ENCODE measurements at places on chromosomes 16 and 17.

DNA sequence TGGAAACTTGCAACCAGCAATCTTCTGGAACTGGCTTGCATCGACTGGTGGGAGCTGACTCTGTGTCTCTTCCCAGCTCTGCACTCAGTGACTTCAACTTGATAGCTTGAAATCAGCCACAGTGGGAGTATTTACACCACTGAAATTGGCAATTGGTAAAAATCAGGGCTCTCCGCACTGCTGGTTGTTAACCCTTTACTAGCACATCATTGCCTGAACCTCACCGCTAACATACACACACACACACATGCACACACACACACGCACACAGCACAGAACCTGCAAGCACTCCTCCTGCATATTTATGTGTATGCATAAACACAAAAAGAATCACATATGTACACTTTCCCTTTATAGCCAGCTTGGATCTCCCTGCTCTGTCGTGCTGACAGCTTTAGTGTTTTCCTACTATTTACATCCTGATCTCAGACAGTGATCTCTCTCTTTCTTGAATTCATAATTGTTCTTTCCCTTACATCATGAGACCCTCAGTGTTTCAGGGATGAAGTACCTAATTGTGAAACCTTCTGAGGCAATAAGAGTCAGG, 7.9 kb upstream of the TMIGD1 start:
- DNase-seq: no peak

DNA sequence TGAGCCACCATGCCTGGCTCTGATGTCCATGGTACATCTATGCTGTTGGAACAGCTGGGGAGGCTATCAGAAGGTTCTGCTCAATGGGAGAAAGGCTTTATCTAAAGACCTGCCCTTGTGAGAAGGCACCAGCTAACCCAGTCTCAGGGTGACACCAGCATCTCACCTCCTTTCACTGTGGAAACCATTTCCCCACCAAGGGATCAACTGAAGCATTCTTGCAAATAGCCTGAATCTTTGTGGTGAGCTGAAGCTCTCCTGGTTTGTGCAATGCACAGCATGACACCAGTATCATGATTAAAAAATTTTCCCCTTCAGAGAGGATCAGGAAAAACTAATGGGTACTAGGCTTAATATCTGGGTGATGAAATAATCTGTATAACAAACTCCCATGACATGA, 5.1 kb downstream of the CCL18 start:
- DNase-seq: no peak

GRCh38 chr17:40074871-40075200, 12.1 kb downstream of the THRA start:
- no peak for DNase-seq

- DNase-seq: no peak
Measured at GRCh38 chr16:68972013-68972412, 128.7 kb downstream of the TANGO6 start.

DNA sequence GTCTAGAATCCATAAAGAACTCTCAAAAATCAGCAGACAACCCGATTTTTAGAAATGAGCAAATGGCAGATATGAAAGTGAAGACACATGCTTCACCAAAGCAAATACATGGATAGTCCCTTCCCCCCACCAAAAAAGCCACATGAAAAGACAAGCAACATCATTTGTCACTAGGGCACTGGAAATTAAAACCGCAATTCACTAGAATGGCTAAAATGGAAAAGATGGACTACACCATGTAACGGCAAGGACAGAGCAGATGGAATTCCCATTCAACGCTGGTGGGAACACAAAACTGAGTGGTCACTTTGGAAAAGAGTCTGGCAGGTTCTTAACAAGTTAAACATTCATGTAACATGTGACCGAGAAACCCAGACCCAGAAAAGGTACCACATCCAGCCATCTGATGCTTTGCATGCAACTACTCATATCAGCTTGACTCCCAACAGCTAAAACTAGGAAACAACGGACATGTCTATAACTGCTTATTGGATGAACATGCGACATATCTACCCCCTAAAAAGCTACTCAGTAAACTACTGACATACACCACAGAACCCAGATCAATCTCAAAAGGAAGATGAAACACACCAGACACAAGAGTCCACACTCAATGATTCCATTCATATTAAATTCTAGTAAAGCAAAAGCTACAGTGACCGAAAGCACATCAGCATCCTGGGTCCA, 132.6 kb downstream of the ZNF778 start:
- peak; percentile 36 for DNase-seq

GRCh38 chr17:7191571-7192270, 12.6 kb upstream of the ASGR1 start:
- DNase-seq: peak; percentile 66

GRCh38 chr17:77568540-77568939, 390.0 kb upstream of the TNRC6C start:
- DNase-seq: no peak

DNA sequence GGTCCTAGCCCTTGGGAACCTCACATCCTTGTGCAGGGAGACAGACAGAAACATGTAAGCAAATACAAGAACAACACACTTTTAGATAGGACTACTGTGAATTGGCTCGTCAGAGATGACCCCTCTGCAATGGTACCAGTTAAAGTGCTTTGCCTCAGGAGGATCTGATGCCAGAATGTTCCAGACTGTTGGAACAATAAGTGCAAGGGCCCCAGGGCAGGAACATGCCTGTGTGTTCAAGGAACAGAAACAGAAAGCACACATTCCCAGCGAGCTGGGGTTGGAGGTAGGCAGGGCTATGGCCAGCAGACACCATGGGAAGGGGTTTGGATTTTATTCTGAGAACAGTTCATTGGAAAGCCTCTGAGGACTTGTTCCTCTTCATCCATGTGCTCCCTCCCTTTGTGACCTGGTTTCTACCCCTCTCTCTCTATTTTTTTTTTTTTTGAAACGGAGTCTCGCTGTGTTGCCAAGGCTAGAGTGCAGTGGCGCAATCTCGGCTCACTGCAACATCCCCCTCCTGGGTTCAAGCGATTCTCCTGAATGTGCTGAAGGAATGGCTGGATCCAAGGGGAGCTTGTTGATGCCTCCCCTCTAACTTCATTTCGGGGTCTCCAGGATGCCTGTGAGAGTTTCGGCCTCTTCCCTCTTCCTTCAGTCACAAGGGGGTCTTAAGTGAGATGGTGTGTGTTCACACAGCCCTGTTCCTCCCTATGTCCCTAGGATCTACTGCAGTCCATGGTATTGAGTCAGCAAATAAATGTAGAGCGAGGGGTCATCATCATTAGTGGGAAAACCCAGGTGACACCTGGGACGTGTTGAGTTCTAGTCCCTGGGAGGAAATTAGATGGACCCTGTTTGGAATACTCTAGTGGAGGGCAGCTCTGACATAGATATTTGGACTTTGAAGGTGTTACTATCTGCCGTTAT, 6.4 kb downstream of the STAT5A start:
- DNase-seq: no peak

GRCh38 chr17:32697728-32698625, 178.9 kb downstream of the MYO1D start:
- DNase-seq: no peak

DNA sequence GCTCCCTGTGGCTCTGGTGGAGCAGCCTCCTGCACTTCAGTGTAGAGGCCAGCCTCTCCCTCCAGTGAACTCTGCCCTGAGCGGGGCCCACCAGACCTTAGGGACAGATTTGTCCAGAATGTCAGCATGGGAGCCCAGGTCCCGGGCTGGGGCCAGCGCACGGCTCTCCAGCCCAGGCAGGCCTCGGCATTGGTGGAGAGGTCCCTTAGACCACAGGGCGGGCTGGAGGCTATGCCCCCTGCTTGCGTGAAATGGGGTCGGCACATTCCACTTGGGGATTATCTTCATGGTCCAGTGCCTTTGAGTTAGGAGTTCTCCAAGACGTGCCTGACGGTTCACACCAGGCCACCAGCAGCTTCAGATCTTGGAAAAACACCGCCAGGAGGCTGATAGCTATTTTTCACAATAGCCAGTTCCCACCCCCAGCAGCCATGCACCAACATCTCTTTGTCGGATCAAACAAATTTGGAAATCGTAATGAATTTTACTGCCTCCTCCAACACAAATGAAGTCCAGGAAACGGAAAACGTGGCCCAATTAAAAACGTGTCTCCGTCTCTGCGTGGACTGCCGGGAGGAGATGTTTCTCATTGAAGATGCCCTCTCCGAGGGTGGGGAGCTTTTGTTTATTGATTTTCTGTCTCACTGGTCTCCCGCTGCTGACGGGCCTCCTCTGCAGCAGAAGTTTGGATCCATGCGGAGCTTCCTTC, 110.0 kb upstream of the CIBAR2 start:
- DNase-seq: no peak

GRCh38 chr16:180101-180675, at the start of gene HBQ1:
HBQ1 (plus strand) TSS chr16:180459; CDS start chr16:180487, 28 bp downstream.
- DNase-seq: no peak

DNA sequence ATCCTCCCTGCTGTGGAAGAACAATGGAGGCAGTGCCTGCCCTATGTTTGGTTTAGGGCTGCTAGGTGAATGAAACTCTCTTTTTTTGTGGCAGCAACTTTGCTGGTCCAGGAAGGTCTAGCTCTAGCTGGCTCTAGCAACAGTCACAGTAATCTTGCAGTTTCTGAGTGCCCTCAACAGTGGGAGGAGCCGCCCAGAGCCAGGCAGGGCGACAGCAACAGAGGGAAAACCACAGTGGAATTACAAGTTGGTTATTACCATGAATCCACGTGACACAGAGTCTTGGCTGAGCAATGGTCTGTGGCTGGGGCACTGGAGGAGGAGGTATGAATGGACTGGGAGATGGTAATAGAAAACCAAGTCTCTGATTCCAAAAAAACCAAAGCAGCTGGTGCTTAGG, 10.3 kb downstream of the HSPB9 start:
- DNase-seq: no peak

GRCh38 chr17:71409712-71410111, 711.1 kb upstream of the SOX9 start:
- no peak for DNase-seq

- no peak for DNase-seq
Measured at GRCh38 chr16:11242658-11243057, 13.3 kb downstream of the SOCS1 start.

DNA sequence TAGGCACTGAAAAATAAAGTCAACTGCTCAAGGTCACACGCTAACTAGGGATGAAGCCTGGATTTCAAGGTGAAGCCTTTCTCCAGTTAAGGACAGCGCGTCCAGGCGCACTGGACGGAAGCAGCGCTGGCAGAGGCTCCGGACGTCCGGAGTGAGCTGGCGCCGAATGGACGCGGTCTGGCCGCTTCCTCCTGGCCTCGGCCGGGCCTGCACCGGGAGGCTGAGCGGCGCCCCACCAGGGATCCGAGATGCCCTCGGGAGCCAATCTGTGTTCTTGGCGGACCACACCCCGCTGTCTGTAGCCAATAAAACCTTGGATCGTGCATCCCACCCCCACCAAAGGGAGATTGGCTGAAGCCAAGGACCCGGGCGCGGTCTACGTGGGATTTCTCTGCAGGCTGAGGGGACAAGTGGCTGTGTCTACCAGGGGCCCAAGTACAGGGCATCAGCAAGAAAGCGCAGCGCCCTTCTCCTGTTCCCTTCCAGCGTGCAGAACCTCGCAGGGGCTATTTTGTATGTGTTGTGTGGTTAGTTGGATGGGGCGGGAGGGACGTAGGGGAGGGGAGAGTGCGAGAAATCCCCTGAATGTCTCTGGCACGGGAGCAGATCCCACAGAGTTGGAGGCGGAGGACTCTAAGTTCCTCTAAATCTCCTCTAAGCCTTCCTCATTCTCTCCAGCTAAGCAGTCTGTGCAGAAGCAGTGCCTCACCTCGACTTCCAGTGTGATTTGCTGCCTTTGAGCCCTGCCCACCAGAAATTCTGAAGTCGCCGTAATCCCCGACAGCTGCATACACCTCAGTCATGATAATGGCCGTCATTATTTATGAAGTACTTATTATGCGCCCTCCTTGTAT, 2.5 kb upstream of the AKAP10 start:
- no peak for DNase-seq

- DNase-seq: no peak
Measured at GRCh38 chr17:76384987-76385891, 830 bp downstream of the SPHK1 start.

DNA sequence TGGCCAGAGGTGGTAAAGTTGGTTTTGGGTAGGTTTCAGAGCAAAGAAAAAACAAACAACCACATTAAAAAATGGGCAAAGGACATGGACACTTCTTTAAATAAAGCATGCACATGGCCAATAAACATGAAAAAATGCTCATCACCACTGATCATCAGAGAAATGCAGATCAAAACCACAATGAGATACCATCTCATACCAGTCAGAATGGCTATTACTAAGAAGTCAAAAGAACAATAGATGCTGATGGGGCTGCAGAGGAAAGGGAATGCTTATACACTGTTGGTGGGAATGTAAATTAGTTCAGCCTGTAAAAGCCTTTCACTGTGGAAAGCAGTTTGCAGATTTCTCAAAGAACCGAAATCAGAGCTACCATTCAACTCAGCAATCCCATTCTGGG, 598.4 kb upstream of the SOX9 start:
- DNase-seq: no peak

GRCh38 chr17:30372755-30373154, 6.0 kb upstream of the CPD start:
- DNase-seq: no peak

DNA sequence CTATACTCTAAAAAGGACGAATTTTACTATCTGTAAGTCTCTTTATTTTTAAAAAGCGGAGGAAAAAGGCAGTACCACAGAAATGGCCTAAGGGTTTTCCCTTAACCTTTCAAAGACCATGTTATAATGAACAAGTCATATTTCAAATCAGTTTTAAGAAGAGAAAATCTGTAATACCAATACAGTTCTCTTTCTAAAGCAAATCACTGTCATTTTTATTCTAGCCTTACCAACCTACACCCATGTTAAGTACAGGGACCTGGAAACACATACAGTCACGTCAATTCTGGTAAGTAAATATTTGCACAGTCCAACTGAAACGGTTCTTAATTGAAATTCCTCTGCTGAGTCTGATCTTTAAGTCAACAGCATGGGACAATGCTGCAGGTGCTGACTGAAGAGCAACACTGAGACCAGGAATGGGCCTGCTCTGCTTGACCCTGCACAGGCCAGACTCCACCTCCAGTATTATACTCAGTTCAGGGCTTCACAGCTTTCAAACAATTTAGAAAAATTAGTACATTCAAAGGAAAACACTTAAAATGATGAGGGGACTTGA, 20.2 kb downstream of the MBTPS1 start:
- no peak for DNase-seq

Data from DND-41 (cell line).